ENCODE measurements at places on chromosomes 7 and 10.

DNA sequence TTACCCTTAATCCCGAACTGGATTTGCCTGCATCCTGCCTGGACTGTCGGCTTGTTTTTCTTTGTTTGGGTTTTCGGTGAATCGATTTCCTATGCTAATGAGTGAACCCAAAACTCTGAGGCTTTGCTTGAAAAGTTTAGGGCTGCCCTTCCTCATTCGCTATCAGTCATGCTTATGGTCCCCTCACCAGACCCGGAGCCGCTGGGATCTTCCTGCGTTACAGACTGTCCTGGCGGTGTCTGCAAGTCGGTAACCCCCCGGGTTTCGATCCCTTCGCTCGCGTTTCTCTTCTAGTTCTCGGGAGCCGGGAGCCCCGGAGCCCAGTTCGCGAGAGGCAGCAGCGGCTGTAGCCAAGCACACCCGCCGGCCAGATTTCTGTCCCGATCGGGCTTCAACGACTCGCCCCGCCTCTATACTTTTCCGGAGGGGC is 2.2 kb downstream of the EMX2 start:
- DNase-seq: no peak

DNA sequence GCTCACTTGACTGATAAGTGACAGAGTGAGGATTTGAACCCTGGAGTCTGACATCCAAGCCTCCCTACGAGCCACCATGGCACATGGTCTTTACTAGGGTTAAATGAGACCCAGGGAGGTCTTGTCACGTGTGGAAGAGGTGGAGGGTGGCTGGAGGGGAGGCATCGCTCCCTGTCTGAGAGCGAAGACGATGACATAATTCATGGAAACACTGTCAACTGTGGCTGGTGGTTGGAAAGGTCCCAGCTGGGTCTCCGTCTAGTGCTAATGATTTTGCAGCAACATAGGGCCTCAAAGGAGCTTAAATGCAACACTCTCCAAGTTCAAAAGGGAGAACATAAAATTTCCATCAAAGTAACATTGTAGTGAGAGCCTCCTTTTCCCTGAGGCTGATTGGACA is 99.9 kb upstream of the BAIAP2L1 start:
- no peak for DNase-seq

DNA sequence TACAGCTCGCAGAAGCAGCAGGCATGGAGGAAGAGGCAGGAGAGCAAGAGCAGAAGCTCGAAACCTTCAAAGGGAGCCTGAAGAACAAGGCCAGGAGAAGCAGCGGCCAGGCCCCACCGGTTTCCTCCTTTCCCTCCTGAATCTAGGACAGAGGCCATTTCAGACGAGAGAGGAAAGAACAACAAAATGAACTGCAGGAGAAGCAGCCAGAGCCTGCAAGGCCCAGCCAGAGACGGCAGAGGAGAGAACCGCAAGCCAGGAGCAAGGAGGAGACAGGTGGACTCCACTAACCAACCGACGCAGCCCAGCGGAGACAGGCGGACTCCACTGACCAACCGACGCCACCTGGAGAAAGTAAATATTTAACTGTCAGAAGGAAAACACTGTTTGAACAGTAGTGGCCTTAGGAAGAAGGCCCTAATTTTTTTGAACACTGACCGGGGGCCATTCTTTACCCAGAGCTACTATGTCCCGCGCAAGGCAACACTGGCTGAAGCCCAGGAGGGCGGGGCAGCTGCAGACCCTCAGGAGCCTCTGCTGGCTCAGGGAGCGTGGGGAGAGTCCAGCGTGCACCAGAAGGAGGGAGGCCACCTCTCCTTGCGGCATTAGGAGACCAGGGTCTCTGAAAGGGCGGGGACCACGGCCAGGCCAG is 559.2 kb downstream of the PTPRN2 start:
- DNase-seq: no peak

GRCh38 chr7:91342346-91342745 is 78.1 kb downstream of the FZD1 start:
- no peak for DNase-seq

DNA sequence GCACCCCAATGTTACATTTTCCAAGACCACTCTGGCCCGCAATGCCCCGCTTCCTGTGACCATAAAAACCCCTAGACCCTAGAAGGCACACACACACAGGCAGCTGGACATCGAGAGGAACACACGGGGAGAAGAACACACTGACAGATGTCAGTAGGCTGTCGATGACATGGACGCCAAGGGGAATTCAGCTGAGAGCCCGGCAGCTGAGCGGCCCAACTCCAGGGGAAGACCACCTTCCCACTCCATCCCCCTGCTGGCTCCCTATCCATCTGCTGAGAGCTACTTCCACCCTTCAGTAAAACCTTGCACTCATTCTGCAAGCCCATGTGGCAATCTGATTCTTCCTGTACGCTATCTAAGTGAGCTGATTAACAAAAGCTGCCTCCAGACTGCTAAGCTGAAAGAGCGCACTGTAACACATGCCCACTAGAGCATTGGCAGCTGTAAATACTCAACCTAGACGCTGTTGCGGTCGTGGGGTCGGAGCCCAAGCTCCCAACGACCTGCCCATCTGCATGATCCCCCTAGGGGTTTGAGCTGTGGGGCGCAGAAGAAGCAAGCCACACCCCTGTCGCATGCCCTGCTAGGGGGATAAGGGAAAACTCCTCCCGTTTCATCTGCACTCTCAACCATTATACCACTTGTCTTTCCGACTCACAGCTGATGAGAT is 843.6 kb upstream of the POT1 start:
- DNase-seq: no peak

DNA sequence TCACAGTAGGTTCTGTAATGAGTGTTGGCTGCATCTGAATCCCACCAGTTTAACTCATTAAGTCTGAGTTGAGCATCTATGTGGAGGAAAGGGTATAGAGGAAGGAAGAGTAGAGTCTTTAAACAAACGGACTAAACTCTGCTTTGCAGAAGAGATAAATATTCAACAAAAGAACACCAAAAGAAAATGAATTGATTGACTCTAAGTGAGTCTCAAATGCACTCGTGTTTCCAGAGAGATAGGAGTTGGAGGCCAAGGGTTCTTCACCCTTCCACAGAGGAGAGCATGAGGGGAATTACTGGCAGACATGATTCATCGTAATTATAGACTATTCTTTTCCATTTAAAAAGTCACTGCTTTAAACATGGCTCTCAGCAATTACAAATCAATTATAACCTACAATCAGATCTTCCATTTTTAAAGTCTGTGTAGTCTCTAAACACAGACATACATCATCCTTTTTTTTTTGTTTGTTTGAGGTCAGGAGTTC is 56.3 kb downstream of the PLPP4 start:
- DNase-seq: no peak

GRCh38 chr10:128879441-128880140 is 587.5 kb upstream of the MGMT start:
- no peak for DNase-seq

DNA sequence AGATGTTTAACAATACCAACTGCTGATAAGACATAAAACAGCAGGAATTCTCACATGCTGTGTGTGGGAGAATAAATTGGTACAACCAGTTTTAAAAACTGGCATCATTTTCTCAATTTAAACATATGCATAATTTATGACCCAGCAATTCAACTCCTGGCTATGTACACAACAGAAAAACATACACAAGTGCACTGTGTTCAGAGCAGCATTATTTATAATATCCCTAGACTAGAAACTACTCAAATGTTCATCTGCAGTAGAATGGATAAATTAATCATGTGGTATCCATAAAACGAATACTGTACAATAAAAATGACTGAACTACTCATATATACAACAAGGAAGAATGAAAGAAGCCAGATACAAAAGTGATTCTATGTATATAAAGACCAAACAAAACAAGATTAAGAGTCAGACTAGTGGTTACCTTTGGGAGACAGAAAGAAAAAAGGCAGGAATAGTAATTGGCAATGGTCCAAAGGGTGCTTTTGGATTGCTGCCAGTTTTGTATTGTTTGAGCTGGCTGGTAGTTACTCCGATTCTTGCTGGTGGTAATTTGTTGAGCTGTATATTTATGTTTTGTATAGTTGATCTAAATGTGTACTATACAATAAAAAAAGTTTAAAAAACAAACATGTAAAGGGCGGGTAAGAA is 306.0 kb downstream of the TFEC start:
- peak; percentile 87 for DNase-seq

DNA sequence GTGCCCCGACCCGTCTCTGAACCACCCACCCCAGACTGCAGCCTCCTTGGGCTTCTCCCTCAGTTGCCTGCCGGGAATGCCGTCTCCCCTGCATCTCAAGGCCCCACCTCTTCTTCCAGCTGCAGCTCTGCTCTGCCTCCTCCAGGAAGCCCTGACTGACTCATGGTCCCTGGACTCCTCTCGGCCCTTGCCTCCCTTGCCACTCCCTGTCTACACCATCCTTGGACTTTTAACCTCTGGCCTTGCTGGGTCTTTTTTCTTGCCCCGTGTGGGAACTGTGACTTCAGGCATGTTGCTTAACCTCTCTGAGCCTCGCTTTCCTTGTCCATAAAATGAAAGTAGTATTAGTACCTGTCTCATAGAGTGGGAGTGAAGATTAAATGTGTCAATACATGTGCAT is 56.3 kb downstream of the C10orf105 start:
- no peak for DNase-seq

DNA sequence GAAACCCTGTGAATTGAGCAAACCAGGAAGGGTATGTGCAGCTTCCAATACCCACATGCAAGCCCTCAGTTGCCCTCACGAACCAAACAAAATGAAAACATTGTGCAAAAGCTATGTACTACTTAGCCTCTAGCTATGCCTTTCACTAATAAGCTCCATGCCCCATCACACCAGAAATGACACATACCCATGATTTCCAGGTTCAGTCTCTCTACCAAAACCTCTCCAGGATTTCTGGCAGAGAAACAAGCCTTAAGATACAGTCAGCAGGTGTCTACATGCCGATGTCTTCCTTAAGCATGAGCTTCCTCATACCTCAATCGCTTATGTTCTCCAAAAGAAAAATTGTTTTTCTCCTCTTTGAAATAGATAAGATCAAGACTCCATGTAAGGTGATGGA is 527.8 kb upstream of the AUTS2 start:
- DNase-seq: no peak

GRCh38 chr10:124217906-124218804 is 124.8 kb upstream of the CHST15 start:
- DNase-seq: no peak

DNA sequence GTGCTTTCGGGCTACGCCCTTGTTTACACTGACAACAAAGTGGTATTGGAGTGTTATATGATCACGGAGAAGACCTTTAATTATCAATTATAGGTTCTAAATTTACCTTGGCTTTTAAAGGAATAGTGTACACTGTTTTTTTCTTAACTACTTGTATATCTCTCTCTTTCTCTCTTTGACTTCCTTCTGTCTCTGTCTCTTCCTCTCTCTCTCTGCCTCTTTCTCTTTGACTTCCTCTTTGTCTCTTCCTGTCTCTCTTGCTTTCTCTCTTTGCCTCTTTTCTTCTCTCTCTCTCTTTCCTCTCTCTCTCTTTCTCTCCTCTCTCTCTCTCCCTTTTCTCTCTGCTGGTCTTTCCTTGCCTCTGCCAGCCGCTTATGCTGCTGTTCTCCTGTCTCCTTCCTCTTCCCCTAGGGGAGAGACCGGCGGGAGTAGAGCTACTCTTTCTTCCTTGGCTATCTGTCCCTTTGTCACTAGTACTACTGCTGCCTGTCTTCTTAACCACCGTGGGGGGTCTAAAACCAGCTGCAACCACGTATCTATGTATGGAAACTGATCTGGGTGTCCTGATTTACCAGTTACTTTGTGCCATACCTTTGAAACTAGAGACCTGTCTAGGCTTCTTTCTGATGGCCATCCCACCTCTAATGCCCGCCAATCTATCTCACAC is 36.9 kb upstream of the GSDME start:
- DNase-seq: no peak

DNA sequence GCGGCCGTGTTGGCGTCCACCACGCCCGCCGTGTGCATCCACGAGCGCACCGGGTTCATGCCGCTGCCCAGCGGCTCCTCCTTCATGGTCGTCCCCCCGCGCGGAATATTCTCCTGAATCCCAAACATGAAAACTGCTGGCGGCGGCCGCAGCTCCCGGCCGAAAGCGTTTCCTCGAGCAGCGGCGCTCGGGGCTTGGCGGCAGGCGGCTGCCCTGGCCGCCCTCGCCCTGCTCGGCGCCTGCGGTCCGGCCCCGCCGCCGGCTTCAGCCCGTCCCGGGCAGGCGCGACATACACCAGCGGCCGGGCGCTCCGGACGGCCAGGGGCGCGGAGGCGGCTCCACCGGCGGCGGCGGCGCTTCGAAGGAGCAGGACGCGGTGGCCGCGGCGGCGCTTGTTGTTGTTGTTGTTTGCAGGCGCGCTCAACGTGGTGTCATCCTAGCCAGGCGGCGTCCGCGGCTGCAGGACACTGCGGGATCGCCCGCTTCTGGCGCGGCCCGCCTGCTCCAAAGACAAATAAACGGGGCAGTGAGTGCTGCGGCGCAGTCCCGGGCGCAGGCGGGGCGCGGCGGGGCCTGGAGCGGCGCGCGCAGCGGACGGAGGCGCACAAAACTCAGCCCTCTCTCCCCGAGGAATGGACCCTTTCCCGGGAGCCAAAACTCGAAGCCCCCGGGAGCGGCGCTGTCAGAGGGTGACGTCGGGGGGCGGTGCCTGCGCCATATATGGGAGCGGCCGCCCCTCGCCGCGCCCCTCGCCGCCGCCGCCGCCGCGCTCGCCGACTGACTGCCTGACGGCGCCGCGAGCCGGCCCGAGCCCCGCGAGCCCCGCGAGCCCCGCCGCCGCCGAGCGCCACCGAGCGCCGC is at the start of gene EBF3:
Gene EBF3 (minus strand): TSS at position 634 of the 861 bp plus-strand sequence. CDS start 506 bp downstream, at position 128.
- DNase-seq: peak; percentile 72

All from NCI-H1105 (cell line).